ENCODE measurements at places on chromosomes 1 and 21.

DNA sequence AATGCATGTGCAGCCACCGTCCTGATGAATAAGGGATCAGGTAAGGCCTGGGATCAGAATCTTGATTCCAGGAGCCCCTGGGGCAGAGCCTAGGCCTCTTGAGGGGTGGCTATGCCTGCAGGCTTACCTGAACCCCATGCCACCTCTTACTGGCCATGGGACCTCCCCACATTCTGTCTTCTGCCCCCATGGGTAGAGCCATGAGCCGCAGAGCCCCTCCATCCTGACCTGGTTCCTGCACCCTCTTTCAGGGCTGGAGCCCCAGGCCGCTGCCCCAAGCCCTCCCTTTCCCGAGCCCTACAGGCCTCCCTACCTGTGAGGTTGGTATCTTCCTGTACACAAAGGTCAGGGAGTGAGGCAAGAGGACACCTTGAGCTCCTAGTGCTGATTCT is 120.8 kb downstream of the DMRTB1 start:
- DNase-seq, result no peak

- DNase-seq, result no peak
Measured at GRCh38 chr1:205518661-205519540, 14.4 kb downstream of the CDK18 start.

DNA sequence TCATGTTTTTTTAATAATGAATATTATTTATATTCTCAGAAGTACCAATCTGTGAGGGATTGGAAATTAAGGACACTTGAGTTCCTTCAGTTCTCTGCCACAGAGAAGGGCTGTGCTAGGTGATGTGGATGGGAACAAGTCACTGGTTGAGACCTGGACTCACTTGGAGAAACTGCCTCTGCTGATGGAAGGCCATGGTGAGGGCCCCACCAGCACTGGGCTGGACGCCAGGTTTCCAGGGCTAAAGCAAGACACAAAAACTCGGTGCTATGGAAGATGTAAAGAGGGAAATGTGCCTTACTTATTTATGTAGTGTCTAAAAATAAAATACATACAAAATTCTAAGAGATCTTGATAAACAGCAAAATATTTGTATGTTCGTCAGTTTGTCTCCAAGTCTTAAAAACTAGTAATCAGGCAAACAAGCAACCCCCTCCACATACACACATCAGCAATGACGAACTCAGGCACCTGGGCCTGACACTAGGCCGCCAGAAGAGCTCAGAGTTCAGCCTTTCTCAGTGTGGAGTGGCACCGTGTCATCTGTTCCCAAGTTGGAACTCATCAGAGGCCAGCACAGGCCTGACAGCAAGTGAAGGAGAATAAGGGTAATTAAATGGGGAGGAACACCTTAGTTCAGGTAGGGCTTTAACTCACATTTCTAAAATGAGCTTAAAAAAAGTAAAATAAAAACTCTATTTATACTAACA is 19.6 kb downstream of the SIPA1L2 start:
- no peak for DNase-seq

GRCh38 chr1:53398091-53398490 is 61.1 kb upstream of the DMRTB1 start:
- no peak for DNase-seq

DNA sequence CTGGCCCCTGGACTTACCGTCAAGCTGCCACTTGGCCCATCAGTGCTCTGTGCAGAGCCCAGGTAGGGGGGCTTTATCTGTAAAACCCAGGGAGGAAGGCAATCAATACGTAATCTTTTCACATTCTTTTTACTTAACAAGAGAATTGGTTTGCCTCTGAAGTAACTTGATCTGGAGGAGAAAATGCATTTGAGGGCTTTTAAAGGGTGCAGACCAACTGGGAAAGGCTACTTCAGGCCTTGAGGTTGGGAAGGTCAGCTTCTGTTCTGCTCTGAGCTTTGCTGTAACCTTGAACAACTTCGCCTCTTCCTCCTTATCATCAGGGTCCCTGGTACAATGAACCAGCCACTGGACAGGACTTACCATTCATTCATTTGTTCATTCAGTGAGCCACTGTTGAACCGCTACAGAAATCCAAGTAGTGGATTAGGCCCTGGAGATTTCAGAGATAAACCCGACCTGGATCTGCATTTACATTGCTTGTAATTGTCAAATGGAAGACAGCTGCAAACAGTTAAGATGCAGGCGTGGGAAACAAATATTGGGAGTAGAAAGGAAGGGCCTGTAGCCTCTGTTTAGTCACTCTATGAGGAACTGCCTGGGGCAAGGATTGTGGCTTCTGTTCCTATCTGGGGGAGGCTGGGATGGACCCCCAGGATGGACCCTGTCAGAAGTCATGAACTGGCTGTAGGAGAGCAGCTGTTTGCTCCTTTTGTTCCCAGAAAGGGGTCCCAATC is 90.9 kb downstream of the MAN1C1 start:
- no peak for DNase-seq

DNA sequence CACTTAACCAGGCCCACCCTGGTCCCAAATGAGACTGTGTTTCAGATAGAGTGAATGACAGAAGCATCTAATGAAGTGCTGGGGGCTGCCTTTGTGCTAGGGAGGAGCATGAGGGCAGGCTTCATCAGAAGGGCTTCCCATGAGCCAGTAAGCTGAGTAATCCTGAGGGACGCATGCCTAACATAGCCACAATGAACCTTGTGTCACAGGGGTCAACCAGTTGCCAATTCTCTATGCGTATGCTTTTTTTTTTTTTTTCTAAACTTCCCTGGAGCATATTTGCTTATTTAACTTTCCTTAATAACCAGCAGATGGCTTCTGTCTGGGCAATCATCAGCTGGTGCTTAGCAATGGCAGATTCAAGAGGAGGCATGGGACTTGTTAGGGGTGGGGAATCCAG is 25.5 kb upstream of the CYP2J2 start:
- DNase-seq, result no peak

DNA sequence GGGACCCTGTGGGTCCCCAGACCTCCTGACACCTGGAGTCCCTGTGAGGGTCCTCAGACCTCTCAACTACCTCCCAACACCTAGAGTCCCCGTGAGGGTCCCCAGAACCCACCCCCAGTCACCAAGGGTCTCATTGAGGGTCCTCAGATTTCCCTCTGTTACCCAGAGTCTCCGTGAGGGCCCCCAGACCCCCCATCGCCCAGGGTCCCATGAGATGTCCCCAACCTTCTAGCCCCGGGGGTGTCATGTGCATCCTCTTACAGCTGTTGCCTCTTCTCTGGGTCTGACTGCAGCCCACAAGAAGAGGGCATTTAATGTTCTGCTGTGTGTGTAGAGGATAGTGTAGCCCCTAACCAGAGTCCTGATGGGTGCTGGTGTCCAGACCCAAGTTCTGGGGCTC is 2.0 kb upstream of the GJC2 start:
- no peak for DNase-seq

- no peak for DNase-seq
Measured at GRCh38 chr1:34688006-34688741, 66.7 kb upstream of the GJB5 start.

- DNase-seq, result no peak
Measured at GRCh38 chr1:89905395-89906058, 84.7 kb downstream of the LRRC8D start.

DNA sequence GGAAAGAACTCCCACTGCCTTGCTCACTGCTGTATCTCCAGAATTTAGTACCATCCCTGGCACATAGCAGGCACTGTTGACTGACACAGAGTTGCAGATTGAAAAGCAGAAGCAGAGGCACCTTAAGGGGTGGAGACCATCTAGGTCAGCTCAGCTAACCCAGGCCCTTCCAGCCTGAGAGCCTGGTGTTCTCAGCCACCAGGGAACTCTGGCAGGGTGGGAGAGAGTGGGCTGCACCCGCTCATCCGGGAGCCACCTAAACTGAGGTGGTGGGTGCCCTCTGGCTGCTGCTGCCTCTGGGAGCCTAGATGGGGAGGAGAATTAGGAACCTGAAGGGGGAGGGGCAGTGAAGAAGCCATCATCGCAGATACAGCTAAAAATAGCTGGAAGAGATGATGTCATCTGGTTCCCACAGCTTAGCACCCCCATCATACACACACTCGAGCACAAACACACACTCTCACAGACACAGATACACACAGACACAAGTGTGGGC is 1.5 kb upstream of the TSPAN1 start:
- DNase-seq, result no peak

DNA sequence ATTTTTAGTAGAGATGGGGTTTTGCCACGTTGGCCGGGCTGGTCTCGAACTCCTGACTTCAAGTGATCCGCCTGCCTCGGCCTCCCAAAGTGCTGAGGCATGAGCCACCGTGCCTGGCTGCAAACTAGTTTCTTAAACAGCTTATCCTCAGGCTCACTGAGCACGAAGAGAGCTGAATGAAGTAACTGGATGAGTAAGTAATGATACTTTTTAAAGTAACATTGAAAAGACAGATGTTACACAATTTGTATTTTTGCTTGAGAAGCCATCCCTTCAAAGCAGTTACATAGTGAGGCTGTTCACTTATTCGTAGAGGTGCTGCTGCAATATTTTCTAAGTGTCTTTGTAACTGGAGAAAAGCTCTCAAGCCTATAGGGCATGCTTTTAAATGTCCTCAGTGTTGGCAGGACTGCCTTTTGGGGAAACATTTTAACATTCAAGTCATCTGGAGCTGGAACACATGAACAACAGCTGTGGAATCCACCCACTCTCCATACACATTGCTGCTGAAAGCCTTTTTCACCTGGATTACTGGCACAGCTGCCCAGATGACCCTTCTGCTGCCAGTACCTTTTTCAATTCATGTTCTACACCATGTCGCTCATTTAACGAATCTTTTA is 2.7 kb upstream of the YBX1 start:
- DNase-seq, result no peak

DNA sequence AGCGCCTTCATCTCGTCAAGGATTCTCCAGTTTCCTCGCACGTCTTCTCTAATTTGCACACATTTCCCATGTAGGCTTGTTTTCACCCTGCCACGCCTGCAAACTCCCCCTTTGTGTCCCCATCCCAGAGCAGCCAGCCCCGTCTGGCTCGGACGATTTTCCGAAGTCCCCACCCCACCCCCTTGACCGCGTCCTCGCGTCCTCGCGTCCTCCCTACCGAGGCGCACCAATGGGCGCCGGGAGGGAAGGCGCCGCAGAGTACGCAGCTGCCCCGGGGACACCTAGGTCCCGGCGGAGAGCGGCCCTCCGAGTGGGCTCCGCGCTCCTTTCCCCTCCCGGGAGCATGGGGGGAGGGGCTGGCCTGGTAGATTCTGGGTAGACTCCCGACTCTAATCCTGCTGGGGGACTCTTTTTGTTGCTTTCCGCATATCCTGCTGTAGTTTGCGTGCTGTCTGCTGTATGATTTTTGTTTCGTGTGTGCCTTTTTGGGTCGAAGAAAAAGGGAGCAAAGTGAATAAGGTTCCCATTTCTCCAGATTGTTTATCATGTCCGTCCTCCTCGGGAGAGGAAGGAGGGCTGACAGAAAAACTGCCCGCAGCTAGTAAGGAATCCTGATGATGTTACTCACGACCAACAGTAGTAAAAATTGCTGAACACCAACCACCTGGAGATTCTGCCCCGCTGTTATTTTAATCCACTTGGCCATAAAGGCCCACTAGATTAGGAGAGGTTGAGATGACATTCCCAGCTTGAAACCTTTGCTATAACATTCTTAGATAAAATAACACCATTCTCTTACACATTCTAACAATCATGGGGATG is 1.5 kb downstream of the CACHD1 start:
- no peak for DNase-seq

- DNase-seq, result no peak
Measured at GRCh38 chr1:6384962-6385361, 8.6 kb downstream of the ACOT7 start.

DNA sequence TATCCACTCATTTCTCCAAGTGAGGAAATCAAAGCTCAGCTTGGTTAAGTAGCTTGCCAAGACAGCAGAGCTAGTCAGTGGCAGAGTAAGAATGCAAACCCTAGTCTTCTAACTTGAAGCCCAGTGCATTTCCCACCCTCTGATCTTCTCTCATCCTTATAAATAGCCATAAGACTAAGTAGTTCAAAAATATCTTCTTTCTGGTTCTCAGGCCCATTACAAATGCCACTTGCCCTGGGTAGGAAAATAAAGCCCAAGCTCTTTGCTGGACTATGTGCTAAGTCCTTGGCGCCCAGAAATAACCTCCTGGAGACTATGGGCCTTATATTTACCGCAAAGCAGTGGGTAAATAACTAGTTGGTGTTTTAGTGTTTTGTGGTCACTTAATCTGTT is 505.8 kb downstream of the PLPP3 start:
- no peak for DNase-seq

DNA sequence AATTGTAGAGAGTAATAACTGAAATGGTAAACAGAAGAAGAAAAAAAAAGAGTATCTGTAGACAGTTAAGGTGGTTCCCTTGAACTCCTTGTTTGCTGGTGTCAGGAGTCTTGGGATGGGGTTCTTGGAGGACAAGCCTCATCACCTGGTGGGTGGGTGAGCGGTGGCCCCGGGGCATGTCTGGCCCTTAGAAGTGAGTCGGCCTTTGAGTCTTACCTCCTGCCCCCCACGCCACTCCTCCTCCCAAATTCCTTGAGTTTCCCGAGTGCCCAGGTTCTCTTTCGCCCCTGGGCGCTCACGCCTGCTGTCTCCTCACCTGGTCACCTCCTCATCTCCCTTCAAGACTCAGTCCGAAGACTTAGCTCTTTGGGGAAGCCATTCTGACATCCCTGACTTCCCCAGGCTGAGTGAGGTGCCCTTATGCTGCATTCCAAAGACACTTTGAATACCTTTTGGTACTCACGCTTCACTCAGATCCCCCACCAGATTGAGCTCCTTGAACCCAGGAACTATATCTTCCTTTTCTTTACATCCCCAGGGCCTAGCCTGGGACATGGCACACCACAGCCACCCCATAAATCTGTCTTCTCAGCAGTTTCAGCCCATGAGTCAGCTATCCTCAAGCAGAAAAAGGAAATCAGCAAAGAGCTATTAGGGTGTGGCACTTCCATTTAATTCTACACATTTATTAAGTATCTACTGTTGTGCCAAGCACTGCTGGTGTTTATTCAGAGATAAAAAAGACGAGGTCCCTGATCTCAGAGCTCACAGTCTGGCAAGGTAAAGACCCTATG is 13.5 kb upstream of the IKBKE start:
- no peak for DNase-seq

DNA sequence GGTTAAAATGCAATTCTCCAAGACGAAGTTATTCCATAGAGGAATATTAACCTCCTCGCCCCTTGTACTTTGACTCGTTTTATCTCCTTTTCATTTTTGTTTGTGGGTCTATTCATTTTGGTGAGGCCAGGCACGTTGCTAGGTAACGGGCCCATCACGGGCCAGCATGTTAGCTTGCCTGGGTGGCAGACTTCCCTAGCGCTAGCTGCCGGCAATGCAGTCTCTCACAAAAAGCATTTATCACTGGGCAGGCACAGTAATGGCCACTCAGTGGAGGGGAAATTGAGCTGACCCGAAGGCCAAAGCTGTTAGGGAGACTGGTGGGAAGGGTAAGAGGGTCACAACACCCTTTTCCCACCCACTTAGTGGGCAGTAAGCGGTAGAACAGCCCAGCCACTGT is 234.4 kb upstream of the FOXD3 start:
- no peak for DNase-seq

- no peak for DNase-seq
Measured at GRCh38 chr1:16219968-16220500, 7.6 kb upstream of the ARHGEF19 start.

GRCh38 chr21:43959231-43960116 is 52.6 kb upstream of the TRAPPC10 start:
- DNase-seq, result peak; percentile 11

All from immature natural killer cell (primary cell).